ENCODE measurements at places on chromosomes 3 and 15.

GRCh38 chr3:55165278-55165677 lies 237.4 kb upstream of the LRTM1 start:
- DNase-seq = no peak

- no peak for DNase-seq
Measured at GRCh38 chr3:52292247-52293065, 4.8 kb downstream of the GLYCTK start.

- no peak for DNase-seq
Measured at GRCh38 chr3:171290680-171291079, 169.5 kb downstream of the TNIK start.

GRCh38 chr15:33344111-33344510 lies 33.3 kb downstream of the RYR3 start:
- no peak for DNase-seq

GRCh38 chr3:68256635-68257223 lies 602.3 kb upstream of the SUCLG2 start:
- DNase-seq = no peak

DNA sequence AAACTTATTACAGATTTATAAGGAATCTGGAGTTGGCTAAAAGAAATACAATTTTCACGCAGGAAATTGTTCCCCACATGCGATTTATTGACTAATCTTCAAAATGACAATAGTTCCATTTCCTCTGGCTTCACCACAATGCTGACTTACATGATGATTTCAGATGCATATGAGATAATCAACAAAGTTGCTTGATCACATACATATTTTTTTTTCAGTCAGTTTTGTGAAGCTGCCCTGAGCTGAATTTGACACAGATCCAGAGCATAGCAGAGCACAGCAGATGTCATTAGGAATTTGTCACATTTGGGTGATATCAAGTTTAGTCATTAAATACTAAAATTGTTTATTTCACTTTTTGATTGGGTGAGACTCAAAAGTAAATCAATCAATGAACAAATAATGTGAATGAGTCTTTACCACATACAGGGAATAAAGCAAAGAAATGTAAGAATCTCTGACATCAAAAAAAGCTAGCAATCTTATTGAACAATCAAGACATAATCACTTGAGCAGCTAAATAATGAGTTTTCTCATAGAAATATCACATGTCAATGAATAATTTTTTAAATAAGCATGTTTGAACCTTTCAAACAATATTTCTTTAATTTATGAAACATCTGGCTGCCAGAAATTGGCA lies 18.3 kb downstream of the CPB1 start:
- DNase-seq = no peak
